ENCODE measurements at places on chromosomes 1 and 21. TPM values are rescaled to one million over a fixed set of nuclear protein-coding genes. Genes with fewer than 3 reads are reported as not detected.
A peak's percentile ranks its signal among the peaks of the same experiment; 100 is the strongest.

The HUNK gene
- 3.2 TPM for total RNA-seq

GRCh38 chr1:87130438-87130837, 198.2 kb upstream of the LMO4 start:
- DNase-seq: peak; percentile 3

GRCh38 chr1:244050835-244051444, at the start of gene ZBTB18:
TSS of gene ZBTB18 (plus strand) at chr1:244051283. CDS start at chr1:244051432, 149 bp downstream.
- DNase-seq: peak; percentile 66

DNA sequence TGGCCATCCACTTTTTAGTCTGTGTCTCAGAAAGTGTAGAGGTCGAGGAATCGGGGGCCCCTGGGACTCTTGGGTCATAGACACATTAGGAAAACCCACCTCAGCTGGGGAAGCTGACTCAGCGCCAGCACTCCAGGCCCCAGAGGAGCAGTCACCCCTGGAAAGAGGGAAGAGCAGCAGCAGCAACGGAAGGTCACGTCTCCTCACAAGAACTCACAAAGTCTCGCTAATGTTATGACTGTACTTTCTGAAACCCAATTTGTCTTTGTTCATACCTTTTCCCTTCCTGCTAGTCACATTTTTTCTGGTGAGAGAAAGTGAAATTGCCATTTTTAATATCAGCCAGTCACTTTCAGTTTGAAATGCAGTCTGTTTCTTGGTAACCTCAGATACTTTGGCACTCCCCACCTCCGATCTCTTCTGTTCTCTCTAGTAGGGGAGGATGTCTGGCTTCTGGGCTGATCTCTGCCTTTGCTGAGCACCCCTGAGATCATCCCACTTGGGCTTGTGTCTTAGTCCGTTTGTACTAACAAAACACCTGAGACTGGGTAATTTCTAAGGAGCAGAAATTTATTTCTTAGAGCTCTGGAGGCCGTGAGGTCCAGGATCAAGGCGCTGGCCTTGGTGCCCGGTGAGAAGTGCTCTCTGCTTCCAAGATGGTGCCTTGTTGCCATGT, 6.0 kb upstream of the NLRP3 start:
- DNase-seq: no peak

GRCh38 chr1:206590025-206590758, 22.1 kb downstream of the EIF2D start:
- DNase-seq: peak; percentile 70

DNA sequence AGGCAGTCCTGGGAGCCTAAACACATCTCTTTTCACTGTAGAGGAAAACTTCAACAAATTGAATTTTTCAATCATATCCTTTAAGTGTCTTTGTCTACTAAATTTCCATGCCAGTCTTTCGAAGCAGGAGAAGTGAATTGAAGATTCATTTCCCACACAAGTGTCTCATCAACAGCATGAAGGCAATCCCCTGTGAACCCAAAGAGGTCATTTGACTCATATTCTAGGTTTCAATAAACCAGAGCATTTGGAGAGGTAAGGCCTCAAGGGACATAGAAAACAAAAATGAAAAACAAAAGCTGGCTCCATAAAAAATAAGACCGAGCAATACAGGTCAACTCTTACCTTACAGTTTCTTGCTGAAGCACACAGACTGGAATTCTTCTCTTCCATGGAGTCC, 94.1 kb upstream of the ATP1B1 start:
- no peak for DNase-seq

The KPRP gene
- total RNA-seq: not detected

GRCh38 chr1:26832249-26832960, 5.9 kb downstream of the ZDHHC18 start:
- no peak for DNase-seq

The TSPAN1 gene
- not detected for total RNA-seq

DNA sequence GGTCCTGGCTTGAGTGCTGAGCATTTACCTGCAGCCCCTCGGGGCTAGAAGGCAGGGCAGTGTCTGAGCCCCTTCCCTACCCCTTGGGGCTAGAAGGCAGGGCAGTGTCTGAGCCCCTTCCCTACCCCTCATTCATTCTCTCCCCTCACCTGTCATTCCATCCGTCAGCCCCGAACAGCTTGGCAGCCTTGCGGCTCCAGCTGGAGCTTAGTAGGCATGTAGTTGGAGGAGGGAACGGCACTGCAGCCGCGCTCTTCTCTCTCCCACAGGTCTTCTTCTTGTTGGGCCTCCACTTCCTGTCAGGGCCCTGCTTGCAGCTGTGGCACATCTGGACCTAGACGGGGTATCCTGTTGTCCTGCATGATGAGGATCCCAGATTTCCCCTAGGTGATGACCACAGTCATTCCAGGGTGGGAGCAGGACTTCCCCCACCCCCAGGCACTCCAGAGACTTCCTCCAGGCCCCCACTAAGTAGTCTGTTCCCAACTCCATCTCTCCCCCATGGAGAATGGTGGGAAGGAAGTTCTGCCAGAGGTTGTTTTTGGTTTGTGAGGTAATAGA, 22.2 kb downstream of the MAPKAPK2 start:
- no peak for DNase-seq

The SLC16A4 gene
- total RNA-seq: 0.41 TPM

The NDUFS5 gene
- total RNA-seq: 677 TPM

DNA sequence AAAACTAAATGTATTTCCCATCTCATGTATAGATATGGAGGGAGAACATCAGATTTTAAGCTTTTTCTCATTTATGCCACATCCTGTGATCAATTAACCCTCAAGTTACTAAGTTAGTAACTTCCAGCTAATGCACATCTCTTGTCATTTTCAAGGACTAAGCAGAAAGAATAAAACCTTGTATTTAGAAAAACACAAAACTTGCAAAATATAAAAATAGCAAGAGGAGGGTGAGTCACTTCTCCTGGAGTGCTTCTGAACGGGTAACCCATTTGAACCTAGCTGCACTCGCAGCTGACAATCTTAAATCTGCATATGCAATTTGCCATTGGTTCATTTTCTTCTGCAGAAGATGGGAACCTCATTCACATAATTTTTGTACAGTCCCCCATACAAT, 500.5 kb downstream of the SETD4 start:
- DNase-seq: no peak

DNA sequence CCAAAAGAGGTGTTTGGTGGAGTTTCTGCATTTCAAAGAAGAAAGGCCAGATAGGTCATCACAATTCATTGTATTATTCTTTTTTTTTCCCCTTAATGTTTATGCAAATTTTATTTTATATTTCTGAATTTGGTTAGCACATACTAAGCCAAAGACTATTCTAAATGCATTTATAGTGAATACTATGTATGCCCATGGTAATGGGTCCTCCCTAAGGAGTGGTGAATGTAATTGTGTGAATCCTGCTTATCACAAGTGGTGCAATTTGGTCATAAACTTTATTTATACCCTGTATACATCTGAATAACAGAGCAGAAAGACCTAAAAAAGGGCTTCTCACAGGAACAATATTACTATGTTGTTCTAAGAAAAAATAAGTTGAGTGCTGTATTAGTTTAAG, 99.1 kb downstream of the CD247 start:
- DNase-seq: no peak

DNA sequence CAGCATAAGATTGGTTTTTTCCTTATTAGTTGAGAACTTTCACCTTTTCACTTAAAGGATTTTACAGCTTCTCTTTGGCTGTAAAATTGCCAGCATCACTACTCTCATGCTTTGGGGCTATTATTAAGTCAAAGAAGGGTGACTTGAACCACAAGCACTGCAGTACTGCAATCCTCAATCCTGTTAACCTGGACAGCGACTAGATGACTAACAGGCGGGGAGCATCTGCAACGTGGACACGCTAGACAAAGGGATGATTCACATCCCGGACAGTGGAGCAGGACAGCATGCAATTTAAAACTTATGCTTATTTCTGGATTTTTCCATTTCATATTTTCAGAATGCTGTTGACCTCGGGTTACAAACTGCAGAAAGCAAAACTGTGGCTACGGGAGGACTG, 8.1 kb downstream of the ARV1 start:
- DNase-seq: no peak

- DNase-seq: no peak
These were observed 32.1 kb downstream of the EYA3 start for GRCh38 chr1:28056129-28056925.

GRCh38 chr1:107914119-107914765, 50.7 kb downstream of the VAV3 start:
- DNase-seq: no peak

The TNNI3K gene
- total RNA-seq: not detected

- DNase-seq: no peak
These were observed 241.4 kb downstream of the NFIA start for GRCh38 chr1:61323681-61324328.

DNA sequence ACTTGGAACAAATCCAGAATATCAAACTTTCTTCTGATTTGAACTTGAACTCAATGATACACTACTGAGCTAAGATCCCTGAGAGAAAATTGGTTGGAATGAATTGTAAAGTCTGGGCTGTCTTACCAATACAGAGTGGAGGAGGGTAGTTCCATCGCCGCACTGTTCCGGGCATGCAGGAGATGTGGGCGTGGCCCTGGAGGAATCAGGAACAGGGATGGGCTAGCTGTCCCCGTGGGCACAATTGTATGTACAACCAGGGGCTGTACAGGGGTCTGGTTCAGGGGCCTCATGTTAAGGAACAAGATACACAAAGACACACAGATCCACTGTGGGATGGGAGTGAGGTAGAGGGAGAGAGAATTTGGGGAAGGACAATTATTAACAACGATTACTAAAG, 144.3 kb downstream of the ZSCAN20 start:
- no peak for DNase-seq

DNA sequence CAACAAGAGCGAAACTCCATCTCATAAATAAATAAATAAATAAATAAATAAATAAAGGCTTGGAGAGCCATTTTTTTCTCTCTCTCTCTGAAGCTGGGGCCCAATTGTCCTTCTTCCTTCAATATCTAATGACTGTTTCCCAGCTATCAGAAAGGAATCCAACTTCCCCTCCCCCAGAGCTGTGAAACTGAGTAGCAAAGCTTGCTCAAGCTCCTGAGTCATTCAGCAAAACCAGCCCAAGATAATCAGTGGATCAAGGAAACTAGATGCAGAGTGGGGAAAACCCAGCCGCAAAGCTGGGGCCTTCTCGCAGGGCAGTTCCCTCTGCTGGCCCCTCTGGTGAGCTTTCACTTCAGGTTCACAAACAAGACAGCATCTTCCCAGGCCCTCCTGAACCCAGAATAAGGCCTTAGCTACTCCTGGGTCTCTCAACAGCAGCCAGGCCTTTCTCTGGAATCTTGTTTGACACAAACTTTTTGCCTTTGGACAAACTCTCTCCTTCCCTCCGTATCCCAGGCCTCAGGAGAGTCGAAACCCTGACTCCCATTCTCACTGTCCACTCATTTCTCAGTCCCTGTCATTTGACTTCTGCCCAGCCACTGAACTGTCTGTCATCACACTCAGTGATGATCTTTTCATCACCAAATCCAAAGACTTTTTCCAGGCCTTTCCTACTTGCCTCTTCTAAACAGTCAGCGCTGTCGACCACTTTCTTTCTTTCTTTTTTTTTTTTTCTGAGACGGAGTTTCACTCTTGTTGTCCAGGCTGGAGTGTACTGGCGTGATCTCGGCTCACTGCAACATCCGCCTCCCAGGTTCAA, 18.0 kb upstream of the PTP4A2 start:
- peak; percentile 46 for DNase-seq

The AMPD1 gene
- total RNA-seq: 0.10 TPM

The TARS2 gene
- total RNA-seq: 65.3 TPM

GRCh38 chr21:21734088-21734487, 735.9 kb downstream of the NCAM2 start:
- DNase-seq: no peak

GRCh38 chr1:228284521-228284920, 76.7 kb downstream of the OBSCN start:
- no peak for DNase-seq

- no peak for DNase-seq
These were observed 14.6 kb downstream of the EXOC8 start for GRCh38 chr1:231322880-231323530.

The CACNA1S gene
- not detected for total RNA-seq

The FCRL4 gene
- total RNA-seq: not detected

The CLIC6 gene
- 0.59 TPM for total RNA-seq

- DNase-seq: no peak
These were observed 2.2 kb upstream of the BCL9 start for GRCh38 chr1:147539122-147539575.

DNA sequence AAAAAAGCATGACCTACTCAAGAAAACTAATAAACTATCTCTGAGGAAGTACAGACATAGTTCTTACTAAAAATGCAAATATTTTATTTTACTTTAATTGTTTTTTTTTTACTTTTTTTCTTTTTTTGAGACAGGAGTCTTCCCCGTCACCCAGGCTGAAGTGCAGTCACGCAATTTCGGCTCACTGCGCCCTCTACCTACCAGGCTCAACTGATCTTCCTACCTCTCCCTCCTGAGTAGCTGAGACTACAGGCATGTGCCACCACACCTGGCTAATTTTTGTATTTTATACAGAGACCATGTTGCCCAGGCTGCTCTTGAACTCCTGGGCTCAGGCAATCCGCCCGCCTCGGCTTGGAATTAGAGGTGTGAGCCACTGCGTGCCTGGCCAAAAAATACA, 1263.1 kb downstream of the KCNT2 start:
- peak; percentile 2 for DNase-seq

DNA sequence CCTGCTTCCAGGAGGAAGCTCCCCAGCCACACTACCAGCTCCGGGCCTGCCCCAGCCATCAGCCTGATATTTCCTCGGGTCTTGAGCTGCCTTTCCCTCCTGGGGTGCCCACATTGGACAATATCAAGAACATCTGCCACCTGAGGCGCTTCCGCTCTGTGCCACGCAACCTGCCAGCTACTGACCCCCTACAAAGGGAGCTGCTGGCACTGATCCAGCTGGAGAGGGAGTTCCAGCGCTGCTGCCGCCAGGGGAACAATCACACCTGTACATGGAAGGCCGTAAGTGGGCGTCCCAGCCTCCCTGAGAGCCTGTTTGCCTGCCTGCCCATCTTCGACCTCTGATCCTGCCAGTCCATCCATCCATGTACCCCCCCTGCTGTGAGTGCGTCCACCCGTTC, 3.6 kb downstream of the ECM1 start:
- no peak for DNase-seq

The RNF223 gene
- not detected for total RNA-seq

The TEX50 gene
- not detected for total RNA-seq

The TXNIP gene
- total RNA-seq: 90.7 TPM

The C21orf91 gene
- 17.2 TPM for total RNA-seq

- DNase-seq: no peak
These were observed 41.4 kb downstream of the S1PR1 start for GRCh38 chr1:101278238-101278637.

DNA sequence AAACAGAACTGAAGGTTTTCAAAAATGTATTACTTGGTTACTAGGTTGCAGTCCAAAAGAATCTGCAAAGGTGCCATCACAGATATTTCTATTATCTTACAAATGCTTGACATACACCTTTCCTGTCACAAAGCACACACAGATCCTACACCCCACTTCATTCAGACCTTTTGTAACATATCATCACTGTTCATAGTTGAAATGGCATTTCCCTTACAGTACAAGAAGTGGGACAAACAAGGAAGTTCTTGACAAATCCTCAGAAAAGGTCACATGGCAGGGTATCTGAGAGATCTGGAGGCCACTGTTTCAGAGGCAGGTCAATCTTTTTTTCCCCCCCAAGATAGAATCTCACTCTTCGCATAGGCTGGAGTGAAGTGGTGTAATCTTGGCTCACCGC, 21.3 kb downstream of the TOR1AIP2 start:
- DNase-seq: no peak

The SPATA45 gene
- 0.63 TPM for total RNA-seq

The FCRL1 gene
- total RNA-seq: not detected

Measured in H7 (cell line).